Thyroid gland (tissue), 4 donors: ENCODE measurements at places on chromosomes 16 and 17. TPM values are rescaled to one million over a fixed set of nuclear protein-coding genes. Genes with fewer than 3 reads are reported as not detected.

The OR1A1 gene
- total RNA-seq, result not detected

The CNTNAP4 gene
- not detected for total RNA-seq

The SOX9 gene
- total RNA-seq, result 30.1 TPM

The SLC47A2 gene
- 0.45 TPM for total RNA-seq

The USP6 gene
- 0.11 TPM for total RNA-seq

The ICAM2 gene
- 41.8 TPM for total RNA-seq

The KRTAP9-8 gene
- not detected for total RNA-seq

The TMEM238L gene
- total RNA-seq, result not detected

GRCh38 chr16:67482233-67482924 is 968 bp downstream of the AGRP start:
- H3K4me3 ChIP-seq, result no peak overlapping the region
- H3K4me1 ChIP-seq, result peaks cover 30% of the 10 kb centered on the region
- H3K27ac ChIP-seq, result no peak overlapping the region
- DNase-seq, result no peak
- no peaks in the 10 kb centered on the region for H3K27me3 ChIP-seq

DNA sequence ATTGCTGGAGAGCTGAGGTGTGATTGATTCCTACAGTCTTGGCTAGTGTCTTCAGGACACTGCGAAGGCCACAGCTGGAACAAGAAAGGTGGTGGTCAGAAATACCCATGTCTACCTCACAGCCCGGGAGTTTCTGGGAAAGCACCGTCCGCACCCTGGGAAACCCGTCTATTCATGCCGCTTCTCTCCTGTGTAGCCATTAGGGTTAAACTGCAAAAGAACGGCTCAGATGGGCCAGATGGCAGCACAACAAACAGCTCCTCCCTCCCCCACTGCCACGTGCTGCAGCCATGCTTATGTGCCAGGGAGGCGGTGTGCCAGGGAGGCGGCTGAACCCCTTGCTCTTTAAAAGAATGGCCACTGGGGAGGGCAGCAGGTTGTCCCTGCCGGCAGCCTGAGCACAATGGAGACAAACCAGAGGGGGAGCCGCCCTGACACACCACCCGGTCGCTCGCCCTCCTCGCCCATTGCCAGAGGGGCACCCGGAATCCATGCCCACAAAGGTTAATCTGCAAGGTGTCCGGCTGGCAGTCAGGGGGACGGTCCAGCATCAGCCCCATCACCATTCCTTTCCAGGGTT is 65.2 kb downstream of the CYTH1 start:
- H3K4me3 ChIP-seq, result no peak overlapping the region
- peak; percentile 90 for DNase-seq
- H3K27me3 ChIP-seq, result no peaks in the 10 kb centered on the region
- no peaks in the 10 kb centered on the region for H3K36me3 ChIP-seq

DNA sequence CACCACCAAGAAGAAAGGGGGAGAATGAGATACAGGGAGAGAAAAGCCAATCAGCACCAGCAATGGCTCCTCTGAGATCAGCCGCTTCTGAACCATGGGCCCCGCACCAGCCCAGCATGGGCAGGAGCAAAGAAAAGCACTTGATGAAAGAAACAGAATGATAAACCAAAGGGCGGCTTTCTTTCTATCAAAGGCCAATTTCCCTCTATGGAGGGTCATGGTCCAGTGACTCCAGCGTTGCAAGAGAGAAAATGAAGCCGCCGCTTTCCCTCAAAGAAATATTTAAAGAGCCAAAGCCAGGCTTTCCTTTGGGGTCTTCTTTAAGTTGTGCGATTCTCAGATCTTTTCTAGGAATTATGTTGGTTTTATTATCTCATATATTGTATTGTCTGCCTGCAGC is 84.8 kb upstream of the CACNG5 start:
- no peak for DNase-seq
- no peak overlapping the region for H3K4me3 ChIP-seq
- no peaks in the 10 kb centered on the region for H3K36me3 ChIP-seq
- no peak overlapping the region for H3K27ac ChIP-seq
- H3K4me1 ChIP-seq, result peaks cover 4% of the 10 kb centered on the region

DNA sequence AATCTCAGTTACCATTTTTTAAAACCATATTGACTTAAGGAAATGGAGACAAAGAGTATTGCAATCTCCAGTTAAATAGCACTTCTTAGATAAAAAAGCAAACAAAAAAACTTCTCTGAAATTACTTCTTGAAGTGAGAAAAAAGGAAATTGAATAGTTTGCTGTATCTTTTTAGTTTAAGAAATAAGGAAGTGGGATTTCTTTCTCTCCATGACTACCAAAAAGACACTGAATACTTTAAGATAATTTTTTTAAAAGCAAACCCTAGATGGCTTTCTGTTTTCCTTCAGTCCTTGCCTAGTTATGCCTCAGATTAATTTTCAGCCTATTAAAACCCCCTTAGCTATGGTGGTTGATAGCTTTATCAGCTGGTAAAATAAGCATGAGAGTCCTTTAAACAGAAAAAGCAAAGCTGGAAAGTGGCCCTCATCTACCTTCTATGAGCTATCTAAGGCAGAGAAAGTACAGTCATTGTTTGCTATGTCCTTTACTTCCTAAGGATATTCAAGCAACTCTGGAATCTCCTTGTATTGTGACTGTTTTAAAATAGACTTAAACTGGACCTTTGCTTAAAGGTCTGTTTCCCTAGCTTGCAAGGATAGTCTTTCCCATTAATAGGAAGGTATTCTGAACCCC is 28.6 kb downstream of the TPPP3 start:
- no peaks in the 10 kb centered on the region for H3K27me3 ChIP-seq
- H3K4me3 ChIP-seq, result no peak overlapping the region
- no peaks in the 10 kb centered on the region for H3K36me3 ChIP-seq
- H3K27ac ChIP-seq, result no peak overlapping the region
- no peaks in the 10 kb centered on the region for H3K4me1 ChIP-seq

DNA sequence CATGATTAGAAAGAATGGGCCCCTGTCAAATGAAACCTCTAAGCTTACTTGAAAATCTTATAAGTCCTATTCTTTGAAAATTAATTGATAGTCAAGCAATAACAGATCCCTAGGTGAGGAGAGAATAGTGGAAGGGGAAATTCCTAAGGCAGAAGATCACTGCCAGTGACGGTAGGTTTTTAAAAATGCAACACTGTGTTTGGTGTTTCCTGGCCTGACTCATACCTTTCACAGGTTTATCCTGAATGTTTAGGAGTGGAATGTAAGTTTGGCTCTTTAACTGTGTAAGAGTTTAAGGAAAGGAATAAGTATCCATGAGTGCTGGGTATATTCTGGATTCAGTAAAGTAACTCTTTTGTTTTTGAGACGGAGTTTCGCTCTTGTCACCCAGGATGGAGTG is 23.8 kb downstream of the HAPSTR1 start:
- no peak for DNase-seq
- peaks cover 66% of the 10 kb centered on the region for H3K4me1 ChIP-seq
- no peaks in the 10 kb centered on the region for H3K36me3 ChIP-seq
- no peak overlapping the region for H3K4me3 ChIP-seq
- no peak overlapping the region for H3K27ac ChIP-seq

DNA sequence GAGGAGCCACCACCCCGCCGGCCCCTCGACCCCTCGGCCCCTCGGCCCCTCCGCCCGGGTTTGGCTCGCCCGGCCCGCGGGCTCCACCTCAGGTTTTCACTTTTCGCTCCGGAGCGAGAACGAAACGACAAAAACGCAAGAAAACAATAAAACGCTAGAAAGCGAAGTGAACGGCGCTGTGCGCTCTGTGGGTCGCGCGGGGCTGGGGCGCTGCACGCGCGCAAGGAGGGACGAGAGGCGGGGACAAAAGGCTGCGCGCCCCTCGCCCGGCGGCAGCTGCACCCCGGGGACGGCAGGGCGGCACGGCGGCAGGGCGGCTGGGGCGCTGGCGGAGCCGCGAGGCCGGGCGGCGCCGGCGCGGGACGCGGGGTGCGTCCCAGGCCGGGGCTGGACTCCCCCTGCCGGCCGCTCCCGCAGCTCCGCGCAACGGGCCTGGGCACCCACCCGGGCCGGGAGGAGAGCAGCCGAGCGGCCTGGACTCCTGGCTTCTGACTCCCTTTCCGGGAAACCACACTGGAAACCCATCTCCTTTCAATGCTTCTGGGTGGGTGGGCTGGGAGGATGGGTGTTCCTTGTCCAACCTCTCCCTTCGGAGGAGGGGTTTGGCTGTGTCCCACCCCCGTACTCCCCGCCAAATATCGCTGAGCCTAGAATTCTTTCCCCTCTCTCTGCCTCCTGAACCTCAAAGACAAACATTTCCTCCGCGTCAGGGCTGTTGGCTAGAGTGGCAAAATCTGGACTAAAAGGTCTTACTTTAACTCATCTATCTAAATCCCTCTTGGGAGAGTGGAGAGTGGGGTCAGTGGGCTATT is 9.9 kb downstream of the TBX2 start:
- peaks cover 80% of the 10 kb centered on the region for H3K4me1 ChIP-seq
- peak overlapping the region; percentile 92 for H3K27ac ChIP-seq
- peak overlapping the region; percentile 21 for H3K4me3 ChIP-seq
- H3K36me3 ChIP-seq, result peaks cover 8% of the 10 kb centered on the region
- DNase-seq, result peak; percentile 56

DNA sequence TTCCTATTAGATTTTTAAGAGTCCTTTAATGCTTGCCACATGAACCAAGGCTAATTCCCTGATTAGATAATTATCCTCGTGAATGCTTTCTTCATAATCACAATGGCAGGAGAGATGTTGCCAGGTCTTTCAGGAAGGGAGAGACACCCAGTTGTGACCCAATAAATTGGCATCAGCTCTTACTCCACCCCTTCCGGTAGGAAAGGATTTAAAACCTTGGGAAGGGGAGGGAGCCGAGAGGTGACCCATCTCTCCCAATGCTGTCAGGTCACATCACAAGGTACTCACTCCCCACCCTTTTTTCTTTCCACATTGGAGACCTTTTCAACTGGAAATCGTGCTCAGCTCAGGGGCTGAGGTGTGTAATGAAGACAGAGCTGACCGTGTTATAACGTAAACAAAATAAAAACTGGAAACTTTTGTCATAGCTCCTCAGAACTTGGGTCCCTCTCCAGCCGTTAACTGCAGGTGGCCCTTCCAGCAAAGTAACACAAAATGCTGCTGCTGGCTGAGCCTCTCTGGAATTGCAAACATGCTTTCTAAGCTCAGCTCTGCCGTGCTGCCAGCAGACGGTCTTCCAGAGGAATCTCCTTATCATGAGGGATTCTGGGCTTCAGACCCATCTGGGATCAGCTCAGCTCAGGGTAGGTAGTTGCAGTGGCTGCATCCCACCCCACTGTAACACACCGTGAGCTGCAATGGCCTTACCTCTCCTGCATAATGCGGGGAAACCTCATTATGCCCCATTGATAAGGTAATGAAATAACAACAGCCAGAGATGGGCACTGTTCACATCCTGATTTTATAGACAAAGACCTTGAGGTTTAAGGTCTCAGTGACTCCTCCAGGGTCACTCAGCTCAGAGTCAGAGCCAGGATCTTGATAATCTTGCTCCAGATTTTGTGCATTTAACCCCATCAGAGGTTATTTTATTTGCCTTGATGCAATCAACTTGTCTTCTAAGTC is 15.6 kb downstream of the TMEM100 start:
- no peaks in the 10 kb centered on the region for H3K27me3 ChIP-seq
- no peaks in the 10 kb centered on the region for H3K36me3 ChIP-seq
- H3K27ac ChIP-seq, result no peak overlapping the region
- peaks cover 13% of the 10 kb centered on the region for H3K4me1 ChIP-seq

DNA sequence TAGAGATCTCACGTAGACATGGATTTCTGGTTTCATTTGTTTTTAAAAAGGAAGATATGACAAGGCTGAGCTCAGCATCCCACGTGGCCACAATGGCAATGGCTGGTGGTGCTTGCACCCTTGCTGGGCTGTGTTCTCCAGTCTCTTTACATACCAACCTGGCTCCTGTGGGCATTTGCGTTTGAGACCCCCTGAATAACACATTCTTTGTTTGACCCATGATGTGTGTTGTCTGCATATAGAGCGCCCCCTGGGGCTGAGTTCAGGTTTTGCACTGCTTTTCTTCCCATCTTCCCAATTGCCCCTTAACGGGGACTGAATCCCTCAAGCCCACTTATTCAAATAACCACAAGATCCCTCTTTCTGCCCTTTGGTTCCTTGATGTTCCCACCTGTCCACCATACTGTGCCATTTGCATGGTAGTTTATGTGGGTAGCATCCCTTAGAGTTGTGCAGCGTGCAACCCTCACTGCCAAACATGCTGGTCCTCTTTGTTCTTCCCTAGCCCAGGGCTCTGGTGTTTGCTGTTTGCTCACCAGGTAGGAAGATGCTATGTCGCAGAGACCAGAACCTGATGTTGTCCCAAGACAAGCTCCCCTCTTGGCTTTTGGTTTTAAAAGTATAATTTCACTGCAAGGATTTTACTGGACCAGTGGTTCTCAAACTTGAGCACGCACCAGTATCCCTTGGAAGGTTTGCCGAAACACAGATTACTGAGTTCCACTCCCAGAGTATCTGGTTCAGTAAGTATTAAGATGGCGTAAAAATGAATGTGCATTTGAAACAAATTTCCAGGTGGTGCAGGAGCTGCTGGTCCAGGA is 38.5 kb upstream of the NKD1 start:
- no peaks in the 10 kb centered on the region for H3K36me3 ChIP-seq
- H3K4me1 ChIP-seq, result no peaks in the 10 kb centered on the region
- no peak overlapping the region for H3K4me3 ChIP-seq
- no peak for DNase-seq
- no peaks in the 10 kb centered on the region for H3K27me3 ChIP-seq

DNA sequence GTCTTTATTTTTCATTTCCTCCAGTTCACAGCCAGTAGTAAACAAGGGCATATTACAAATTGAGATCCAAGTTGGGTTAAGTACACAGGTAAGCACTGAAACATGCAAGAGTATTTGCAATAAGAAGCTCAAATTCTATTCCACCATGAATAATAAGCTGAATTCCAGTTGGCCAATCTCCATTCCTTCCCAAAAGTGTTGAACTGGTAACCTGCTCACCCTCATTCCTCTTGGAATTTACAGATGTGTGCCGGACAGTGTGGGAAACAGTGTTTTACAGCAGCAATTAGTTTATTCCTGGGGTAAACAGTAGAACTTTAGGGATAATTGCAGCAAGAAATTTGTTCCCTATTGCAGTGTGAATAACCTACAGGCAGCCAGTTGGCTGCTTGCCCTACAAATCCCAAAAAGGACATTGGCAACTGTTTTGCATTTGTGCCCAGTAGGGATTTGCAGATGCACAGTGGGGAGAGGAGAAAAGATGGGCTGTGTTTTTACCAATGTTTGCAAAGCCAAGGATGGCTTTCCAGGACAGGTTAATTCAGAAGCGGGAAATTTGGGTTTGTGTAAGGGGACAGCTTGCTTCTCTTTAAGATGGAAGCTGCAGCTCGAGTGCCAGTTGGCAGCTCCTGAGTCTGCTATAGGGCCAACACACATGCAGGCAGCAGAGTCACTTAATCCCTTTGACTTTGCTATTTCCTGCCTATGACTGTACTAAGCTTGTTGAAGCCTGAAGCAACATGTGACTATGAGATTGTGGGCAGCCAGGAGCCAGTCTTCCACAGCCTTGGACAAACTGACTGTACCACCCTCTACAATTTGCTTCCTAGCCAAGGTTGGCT is 318.9 kb downstream of the MAP2K6 start:
- H3K27ac ChIP-seq, result no peak overlapping the region
- no peaks in the 10 kb centered on the region for H3K27me3 ChIP-seq
- no peaks in the 10 kb centered on the region for H3K36me3 ChIP-seq
- peak; percentile 34 for DNase-seq
- H3K4me3 ChIP-seq, result no peak overlapping the region
